ENCODE measurements at places on chromosomes 7 and 10.

GRCh38 chr7:44794331-44794730 lies 2.1 kb upstream of the PPIA start:
- no peak for DNase-seq

DNA sequence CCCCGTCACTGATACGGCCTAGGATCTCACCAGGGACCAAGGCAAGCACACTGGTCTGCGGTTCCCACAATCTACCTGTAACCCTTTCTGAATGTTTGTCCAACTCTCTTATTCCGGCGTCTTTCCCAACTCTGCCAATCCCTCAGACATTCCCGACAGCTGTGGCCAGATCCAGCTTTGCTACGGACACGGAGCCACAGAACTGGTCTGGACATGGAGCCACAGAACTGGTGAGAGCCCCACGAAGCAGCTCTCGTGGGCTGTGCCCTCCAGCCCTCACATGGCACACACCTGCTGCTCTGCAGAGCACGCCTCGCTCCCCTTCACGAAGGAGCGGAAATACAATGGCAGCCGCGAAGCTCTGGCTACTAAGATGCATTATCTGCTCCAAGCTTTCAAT lies 376.8 kb downstream of the DNAJB6 start:
- no peak for DNase-seq

GRCh38 chr7:71507680-71508602 lies 376.0 kb downstream of the GALNT17 start:
- no peak for DNase-seq

- DNase-seq: no peak
Observed at GRCh38 chr7:130386876-130387275, 6.6 kb downstream of the CPA1 start.

- DNase-seq: no peak
Observed at GRCh38 chr10:71747551-71748523, 25.5 kb downstream of the VSIR start.

- peak; percentile 36 for DNase-seq
Observed at GRCh38 chr7:24912874-24913514, 67.0 kb downstream of the OSBPL3 start.

DNA sequence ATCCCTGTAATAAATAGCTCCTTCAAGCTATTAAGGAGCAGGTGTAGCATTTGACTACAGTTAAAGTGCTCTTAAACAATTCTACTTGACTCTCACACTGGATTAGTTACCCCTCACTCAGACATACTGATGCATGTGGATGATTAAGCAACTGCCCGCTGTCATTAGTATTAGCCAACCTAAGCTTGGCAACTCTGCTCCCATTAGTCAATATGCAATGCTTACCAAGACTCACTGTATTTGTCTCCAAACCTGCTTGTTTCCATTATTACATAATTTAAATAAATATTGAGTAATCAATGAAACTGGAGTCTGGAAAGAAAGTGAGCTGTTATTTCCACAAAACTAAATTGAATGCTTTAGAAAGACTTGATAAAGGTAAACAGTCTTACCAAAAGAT lies 144.0 kb upstream of the ASAH2 start:
- DNase-seq: no peak

DNA sequence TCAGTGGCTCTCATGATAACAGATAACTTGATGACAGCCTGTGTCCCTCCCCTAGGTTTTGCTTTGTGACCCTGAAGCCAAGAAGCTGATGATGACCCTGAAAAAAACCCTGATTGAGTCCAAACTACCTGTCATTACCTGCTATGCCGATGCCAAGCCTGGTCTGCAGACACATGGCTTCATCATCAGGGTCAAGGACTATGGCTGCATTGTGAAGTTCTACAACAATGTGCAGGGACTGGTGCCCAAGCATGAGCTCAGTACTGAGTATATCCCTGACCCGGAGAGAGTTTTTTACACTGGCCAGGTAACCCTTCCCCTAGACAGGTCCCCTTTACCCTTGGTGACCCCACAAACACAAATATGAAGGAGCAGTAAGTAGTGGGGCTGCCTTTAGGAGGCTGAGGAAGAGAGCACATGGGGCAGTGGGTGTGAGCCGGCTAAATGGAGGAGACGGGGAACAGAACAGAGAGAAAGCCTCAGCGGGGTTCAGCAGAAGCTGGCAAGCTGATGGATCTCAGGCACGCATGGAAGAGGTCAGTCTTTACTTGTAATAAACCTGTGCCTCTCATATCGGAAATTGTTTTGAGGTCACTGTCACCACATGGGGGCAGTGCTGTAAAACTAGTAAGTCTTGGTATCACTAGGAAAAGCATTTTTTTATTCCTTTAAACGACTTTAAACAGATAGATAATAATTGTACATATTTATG lies 20.2 kb downstream of the PDCD11 start:
- DNase-seq: peak; percentile 78

DNA sequence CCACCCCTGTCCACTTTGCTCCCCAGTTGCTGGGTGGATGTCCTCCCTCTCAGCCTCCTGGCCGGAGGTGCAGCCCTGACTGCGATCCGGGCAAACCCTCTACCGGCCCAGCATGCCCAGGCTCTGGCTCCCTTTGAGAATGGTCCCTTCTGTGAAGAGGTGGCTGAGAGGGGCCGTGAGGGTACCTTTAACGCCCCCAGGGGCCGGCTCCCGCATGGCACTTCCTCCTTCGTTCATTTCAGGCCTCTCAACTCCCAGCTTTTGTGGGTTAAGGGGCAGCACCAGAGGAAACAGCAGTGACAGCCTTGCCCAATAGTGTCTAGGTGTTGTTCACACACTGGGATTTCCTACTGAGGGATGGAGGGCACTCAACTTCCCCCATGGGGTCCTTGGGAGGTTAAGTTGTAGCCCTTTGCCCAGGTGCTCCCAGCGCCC lies 33.2 kb upstream of the HABP2 start:
- DNase-seq: no peak

- DNase-seq: no peak
Observed at GRCh38 chr7:139989366-139990141, 73.2 kb downstream of the PARP12 start.

DNA sequence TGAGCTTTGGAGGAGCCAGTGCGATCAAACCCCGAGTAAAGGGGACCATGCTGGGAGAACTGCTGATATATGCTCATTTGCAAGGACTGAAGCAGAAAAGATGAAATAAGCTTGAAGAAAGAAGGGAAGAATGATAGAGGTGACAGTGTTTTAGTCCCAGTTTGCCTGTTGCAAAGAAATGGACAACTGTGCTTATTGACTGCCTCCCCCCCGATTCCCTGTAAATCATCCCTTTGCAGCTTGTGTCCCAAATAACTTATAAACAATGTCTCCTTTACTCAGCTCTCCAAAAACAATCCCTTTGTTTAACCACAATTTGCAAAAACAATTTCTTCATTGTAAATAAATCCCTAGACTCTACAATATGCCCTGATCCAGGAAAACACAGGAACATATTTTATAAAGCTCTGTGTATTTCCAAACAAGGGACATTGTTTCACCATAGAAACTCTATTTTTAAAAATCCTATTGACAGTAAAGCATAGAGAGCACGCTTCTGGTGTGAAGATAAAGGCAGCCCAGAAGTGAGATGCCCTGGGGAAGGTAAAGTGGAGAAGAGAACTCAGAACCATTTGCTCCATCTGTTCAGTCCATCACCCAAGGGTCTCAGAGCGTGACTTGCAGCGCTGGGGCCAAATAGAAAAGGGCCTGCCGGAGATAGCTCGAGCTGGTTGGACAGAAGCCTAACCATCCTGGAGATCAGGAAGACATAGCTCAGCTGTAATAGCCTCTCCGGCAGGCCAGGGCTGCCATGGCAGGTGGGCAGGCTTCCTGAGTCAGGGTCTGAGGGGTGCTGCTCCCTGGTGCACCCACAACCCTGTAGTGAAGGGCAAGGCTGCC lies 280.5 kb downstream of the WDR11 start:
- no peak for DNase-seq

GRCh38 chr7:124893140-124893827 lies 36.3 kb downstream of the POT1 start:
- DNase-seq: no peak
